ENCODE measurements at places on chromosomes 12 and 14.

DNA sequence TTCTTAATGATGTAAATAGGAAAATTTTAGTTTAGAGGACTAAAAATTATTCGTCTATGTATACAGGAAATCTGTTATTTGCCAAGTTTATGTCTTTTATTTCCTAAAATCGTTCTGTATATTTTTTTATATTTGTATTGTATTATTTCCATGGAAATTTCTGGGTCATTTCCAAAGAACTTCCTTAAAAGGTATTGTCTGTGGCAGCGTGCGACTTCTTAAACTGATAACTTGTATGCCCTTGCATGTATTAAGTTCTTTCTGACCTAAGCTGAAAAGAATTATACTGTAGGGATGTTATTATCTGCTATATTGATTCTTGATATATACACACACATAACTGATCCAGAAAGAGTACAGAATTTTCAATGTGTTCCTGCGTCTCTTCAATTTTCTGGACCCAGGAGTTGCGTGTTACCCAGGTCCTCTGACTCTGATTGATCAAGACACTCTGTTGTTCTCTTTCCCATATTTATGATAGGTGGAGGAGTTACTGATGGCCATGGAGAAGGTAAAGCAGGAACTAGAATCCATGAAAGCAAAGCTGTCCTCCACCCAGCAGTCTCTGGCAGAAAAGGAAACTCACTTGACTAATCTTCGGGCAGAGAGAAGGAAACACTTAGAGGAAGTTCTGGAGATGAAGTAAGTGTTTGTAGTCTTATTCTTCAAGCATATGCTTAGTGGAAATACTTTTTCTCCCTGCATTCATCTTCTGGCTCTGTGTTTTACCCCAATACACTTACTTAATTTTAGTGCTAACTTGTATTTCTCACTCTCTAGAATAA, 298.5 kb downstream of the ERC1 start:
- no peak for DNase-seq

- DNase-seq = no peak
Observed at GRCh38 chr14:104659146-104659545, 30.3 kb upstream of the INF2 start.

GRCh38 chr12:92608151-92609091, 94.4 kb upstream of the PLEKHG7 start:
- DNase-seq = peak; percentile 72

GRCh38 chr14:72443991-72444441, 449.9 kb downstream of the DPF3 start:
- no peak for DNase-seq

DNA sequence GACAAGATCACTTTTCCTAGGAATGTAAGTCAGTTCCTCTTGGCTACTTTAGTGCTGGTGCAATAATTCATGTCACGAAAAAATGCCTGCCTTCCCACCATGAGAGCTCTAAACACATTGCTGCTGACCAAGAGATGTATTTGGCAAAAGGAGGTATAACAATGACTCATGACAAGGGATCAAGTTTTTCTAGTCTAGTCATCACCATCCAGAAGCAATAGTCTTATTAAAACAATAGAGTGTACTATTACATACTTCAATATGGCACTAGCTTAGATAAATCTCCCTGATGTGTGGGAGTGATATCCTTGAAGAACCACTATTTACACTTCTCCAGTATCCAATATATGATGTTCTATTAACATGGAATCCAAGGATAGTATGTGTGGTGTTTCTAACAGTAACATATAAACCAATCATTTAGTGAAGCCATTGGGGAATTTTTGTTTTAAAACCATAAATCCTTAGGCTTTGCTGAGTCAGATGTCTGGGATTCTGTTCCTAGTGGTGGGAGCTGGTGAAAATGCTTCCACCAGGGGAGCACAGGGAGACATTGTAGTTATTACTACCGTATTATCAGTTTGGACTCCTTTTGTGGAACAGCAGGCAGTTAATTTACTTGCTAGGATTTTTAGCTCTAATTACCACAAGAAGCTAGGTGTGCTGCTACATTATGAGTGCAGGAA, 1387.5 kb downstream of the LRFN5 start:
- peak; percentile 27 for DNase-seq

DNA sequence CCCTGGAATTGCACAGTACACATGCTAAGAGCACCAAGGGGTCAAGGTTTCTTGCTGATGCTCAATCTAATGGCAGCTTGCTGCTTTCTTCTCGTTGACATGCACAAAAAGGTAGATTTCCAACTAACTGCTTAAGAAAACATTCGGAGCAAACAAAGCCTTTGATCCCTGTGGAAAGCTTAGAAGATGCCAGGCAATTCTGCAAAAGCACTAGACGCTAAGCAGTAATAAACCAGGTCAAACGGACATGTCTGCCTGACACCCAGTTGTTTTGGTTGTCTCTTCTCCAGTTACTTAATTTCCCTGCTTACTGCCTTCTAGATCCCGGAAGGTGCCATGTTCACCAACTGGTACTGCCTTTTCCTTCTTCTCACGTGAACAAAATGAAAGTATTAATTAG, 100.5 kb upstream of the TMCC3 start:
- DNase-seq = no peak

DNA sequence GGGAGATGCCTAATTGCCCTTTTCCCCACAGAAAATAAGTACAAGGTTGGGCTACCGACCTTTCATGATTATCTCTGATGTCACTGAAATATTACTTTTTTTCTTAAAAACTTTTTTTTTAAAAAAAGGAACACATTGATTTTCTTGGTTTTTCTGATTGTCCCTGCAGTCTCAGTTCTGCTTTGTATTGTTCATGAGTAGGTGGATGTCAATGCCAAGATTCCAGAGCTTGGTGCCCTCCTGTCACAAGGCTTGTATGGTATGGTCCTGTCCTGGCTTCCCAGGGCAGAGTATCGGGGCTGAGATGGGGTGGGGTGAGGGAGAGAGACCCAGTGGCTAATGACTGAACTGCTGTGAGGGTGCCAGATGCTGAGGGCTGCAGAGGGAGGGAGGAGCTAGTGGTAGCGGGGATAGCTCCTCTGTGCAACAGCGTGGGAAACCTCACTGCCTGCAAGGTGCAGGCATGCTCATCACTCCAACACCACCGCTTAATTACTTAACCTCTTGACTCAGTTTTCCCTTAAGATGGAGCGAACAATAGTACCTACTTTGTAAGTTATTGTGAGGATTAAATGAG, 4.4 kb upstream of the CTDSP2 start:
- DNase-seq = no peak

Data from T1000 (cell line).